ENCODE measurements at places on chromosomes 6 and 20.

DNA sequence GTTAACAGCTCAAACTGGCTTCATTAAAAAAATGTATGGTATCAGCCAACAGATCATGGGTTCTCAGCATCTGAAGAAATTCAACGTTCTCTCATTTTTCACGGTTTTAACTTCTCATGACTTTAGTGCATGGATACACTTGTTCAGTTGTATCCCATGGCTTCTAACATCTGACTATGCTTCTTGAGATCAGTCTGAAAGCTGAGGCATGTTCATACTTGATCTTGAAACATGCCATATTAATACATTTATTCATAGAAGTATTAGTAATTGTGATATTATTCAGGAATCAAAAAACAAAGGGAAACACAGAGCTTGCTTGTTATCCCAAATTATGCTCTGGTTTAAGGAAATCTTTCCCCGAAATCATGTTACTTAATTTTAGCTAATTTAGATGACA, 649.4 kb downstream of the PRKN start:
- no peak for DNase-seq

- DNase-seq, result no peak
Measured at GRCh38 chr20:58494923-58495622, 20.1 kb downstream of the APCDD1L start.

- DNase-seq, result no peak
Measured at GRCh38 chr6:52509281-52510212, 67.3 kb downstream of the TRAM2 start.

- DNase-seq, result no peak
Measured at GRCh38 chr6:81979329-81979728, 226.8 kb upstream of the TENT5A start.

GRCh38 chr20:5974531-5974930, 24.1 kb downstream of the MCM8 start:
- no peak for DNase-seq

DNA sequence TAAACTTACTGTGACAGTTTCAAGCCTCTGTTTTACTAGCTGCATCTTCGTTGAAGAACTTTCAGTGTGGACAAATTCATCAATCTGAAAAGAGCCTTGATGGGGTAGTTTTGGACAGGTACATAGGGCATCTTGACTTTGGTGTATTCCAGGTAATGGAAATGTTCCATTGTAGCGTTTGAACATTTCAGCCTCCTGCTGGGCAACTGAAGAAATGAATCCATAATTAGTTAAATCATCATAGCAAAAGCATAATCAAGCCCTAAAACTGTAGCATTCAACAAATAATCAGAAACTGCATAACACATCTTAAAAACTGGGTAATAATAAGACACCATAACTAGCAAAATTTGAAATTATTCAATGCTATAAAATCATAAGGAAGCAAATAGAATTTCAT, 86.2 kb downstream of the AHI1 start:
- DNase-seq, result no peak

GRCh38 chr6:107345393-107345792, 114.0 kb downstream of the PDSS2 start:
- DNase-seq, result no peak

DNA sequence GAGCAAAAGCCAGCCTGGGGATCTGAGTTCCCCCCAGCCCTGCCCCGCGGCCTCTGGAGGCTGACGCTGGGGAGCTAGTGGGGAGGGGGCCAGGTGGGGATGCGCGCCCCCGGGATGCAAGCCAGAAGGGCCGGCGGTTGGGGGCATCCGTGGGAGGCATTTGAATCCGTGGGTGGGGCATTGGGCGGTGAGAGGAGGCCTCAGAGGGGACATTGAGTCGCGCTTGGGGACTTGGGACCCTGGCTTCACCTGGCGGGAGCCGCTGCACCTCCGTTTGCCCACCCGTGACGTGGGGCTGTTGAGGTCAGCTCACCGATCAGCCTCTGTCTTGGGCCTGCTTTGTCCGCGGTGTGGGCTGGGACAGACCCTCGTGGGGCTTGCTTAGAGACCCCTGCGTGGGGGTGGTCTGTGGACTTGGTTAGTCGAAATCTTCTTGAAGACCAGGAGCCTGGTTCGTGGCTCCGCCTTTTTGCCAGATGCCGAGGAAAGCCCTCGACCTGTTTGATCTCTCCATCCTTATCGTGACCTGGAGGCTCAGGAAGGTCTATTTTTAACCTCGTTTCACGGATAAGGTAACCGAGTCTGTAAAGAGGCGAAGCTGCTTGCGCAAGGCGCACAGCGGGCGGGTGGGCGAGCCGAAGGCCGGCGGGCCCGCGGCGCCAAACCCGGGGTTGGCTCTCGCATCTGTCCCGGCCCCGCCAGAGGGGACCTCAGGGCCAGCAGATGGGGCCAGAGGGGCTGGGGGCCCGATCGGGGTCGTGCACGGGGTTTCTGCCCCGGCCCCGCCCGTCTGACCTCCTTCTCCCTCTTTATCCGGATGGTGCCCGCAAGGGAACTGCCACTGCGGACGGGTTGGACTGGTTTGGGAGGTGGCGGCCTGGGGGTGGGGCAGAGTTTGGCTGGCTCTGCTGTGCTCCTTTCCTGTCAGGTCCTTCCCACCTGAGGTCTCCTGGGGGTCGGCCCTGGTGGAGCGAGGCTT, 8.3 kb downstream of the FAM110A start:
- no peak for DNase-seq

- DNase-seq, result no peak
Measured at GRCh38 chr20:39049148-39049547, 87.0 kb downstream of the DHX35 start.
